ENCODE measurements at places on chromosomes 4 and X.

GRCh38 chrX:113529426-113530013 lies 688.9 kb upstream of the AMOT start:
- no peak for DNase-seq

- DNase-seq, result no peak
These were observed 67.5 kb upstream of the MND1 start for GRCh38 chr4:153276971-153277370.

- no peak for DNase-seq
These were observed 244.8 kb upstream of the PSAPL1 start for GRCh38 chr4:7679406-7680040.

- no peak for DNase-seq
These were observed 8.5 kb downstream of the RAB9B start for GRCh38 chrX:103823591-103823990.

- DNase-seq, result no peak
These were observed 2.0 kb downstream of the ANTXR2 start for GRCh38 chr4:80070880-80071603.

GRCh38 chrX:2513121-2513664 lies 12.4 kb upstream of the DHRSX start:
- no peak for DNase-seq

DNA sequence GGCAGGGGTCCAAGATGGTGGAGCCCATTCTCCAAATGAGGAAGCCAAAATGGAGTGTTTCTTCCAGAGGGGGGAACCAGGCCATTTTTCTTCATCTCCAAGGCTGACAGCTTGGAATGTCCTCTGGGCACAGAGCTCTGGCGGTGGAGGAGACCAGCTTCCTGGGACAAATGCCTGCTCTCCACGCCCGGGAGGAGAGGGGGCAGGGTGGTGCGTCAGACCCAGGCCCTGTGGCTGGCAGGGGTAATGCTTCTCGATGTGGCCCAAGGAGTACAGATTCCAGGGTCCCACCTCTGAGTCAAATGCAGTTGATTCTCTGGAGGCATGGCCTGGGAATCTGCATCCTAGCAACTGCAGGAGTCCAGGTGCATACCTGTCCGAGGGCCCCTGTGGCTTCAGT lies 44.6 kb upstream of the ADRA2C start:
- peak; percentile 31 for DNase-seq

GRCh38 chr4:42344749-42345148 lies 52.5 kb upstream of the SHISA3 start:
- no peak for DNase-seq

DNA sequence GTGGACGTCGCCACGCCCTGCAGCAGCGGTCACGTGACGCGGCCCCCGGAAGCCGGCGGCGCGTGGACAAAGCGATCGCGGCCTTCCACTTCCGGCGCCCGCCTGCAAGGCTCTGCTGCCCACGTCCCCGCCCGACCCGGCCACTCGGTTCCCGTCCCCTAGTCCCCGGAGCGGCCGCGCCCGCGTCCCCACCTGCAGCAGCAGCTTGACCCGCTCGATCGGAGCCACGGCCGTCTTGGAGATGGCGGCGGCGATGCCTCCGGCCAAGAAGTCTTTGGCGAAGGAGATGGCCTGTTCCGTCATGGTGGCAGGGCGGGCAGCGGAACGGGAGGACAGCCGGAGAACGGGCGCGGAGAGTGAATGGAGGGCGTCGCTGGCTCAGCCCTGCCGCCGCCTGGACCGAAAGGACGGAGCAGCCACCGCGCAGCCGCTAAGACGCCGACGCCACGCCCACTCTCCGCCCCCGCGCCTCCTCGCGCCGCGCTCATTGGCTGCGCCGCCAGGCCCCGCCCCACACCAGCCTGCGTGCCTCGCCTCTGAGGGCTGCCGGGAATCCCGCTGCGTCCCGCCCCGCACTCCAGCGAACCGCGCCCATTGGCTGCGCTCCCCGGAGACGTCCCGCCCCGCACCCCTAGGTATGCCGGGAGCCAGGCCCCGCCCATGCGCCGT lies at the start of gene SLC25A6:
TSS of gene SLC25A6 (minus strand) at position 407 of the 669 bp plus-strand sequence. CDS start at position 303, 104 bp downstream.
- DNase-seq, result peak; percentile 95

GRCh38 chrX:82087699-82088098 lies 885.8 kb downstream of the SH3BGRL start:
- peak; percentile 8 for DNase-seq

DNA sequence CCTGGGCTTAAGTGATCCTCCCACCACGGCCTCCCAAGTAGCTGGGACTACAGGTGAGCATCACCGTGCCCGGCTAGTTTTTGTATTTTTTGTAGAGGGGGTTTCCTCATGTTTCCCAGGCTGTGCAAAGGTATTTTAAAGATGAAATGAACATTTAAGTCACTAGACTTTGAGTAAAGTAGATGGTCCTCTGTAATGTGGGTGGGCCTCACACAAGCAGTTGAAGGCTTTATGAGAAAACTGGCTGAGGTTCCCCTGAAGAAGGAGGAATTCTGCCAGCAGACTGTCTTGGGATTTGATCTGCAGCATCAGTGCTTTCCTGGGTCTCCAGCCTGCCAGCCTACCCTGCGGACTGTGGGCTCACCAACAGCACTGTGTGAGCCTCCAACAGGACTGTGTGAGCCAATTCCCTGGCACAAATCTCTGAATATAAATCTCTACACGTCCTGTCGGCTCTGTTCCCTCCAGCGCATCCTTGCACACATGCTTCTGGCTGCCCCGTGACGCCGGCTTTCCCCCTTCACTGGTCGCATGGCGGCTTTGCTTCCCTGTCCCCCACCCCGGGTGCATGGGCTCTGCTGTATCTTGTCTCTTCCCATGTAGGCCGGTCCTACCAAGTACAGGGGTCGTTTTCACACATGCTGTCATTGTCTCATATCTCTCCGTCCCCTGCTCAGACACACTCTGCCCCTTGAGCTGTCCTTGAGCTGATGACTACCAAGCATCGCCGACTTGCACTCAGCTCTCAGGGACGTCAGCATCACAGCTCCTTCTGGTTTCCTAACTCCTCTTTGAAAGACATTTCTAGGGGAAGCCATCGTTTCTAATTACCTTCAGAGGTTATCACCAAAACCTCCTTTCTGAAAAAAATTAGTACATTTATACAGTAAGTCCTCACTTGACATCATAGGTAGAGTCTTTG lies 46.4 kb downstream of the RWDD4 start:
- no peak for DNase-seq

DNA sequence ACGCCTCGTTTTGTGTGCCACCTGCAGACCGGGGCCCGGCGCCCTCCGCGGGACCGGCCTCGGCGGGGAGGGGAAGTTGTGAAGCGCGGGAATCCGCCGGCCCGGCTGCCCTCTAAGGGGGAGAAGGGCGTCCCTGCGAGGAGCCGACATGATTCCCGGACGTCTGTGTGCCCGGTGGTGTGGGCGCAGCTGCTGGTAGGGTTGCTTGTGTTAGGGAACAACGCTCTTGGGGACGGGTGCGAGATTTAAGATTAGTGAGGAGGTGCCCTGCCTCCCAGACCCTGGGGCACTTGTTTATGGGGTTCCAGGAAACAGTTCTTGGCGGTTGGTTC lies 627 bp downstream of the CDKN2AIP start:
- DNase-seq, result no peak

- DNase-seq, result no peak
These were observed 39.9 kb upstream of the SPINK2 start for GRCh38 chr4:56861360-56861759.

- DNase-seq, result no peak
These were observed 327.0 kb upstream of the NOCT start for GRCh38 chr4:138688408-138689085.

DNA sequence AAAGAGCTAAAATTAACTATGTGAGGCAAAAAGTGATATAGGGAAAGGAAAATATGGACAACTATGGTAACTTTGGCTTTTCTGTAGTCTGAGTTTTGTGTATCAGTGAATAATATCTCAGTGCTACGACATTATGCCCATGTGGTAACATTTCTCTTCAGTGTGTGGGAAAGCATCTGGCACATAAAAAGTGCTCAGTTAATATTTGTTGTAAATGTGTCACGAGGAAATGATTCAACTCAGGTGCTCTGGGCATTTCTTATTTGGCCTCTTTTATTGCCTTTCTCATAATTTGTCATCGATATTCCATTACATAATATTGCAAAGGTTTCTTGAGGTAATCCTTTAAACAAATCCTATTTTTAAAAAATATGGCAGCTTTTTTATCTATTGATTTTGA lies 17.6 kb downstream of the OFD1 start:
- no peak for DNase-seq

GRCh38 chrX:40663880-40664630 lies 16.7 kb upstream of the CXorf38 start:
- peak; percentile 29 for DNase-seq

- DNase-seq, result no peak
These were observed 67.0 kb downstream of the DDX53 start for GRCh38 chrX:23066588-23067281.

GRCh38 chrX:153763989-153764755 lies at the start of gene PLXNB3:
TSS of gene PLXNB3 (plus strand) at chrX:153764249. CDS start at chrX:153765536, 1,287 bp downstream.
- peak; percentile 83 for DNase-seq

DNA sequence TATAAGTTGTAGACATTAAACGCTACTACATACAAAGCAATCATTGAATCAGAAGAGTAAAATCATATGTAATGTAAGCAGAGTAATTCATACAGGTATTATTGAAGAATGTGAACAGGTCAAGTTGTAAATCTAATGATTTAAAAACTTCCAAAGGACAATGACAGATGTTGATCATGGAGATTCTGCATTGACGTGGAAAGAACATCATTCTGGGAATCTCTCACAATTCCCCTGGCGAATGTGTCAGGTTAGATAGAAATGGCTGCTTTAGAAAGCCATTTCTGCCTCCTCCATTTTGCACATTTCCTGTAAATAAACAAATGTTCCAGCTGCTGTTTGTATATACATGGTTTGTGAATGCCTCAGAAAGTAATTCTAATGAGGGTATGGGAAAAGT lies 719.4 kb downstream of the ADGRL3 start:
- no peak for DNase-seq

DNA sequence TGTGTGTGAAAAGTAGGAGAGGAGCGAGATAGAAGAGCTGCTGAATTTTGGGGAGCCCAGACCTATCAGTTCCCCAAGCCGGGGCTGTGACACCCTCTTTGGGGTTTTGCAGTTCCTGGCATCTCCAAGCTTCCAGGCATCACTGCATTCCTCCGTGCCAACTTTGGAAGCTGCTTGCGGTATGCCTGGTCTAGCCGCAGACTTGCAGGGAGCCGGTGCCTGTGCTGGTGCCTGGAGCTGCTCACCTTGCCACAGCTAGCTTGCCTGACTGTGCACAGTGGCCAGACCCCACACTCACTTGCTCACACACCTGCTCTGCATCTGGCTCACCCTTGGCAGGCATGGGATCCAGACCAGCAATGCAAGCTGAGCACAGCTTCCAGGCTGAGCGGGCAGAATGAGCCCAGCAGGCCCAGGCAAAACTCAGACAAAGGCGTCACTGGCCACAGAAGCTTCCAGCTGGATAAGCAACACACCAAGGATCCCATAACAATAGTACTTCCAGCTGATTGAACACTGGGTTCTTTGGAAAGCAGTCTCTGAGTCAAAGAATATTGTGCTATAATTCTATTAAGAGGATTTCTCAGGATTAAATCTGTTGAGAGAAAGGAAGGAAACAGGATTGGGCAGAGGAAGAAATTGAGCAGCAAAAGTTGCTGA lies 390.9 kb downstream of the TEX13C start:
- no peak for DNase-seq

DNA sequence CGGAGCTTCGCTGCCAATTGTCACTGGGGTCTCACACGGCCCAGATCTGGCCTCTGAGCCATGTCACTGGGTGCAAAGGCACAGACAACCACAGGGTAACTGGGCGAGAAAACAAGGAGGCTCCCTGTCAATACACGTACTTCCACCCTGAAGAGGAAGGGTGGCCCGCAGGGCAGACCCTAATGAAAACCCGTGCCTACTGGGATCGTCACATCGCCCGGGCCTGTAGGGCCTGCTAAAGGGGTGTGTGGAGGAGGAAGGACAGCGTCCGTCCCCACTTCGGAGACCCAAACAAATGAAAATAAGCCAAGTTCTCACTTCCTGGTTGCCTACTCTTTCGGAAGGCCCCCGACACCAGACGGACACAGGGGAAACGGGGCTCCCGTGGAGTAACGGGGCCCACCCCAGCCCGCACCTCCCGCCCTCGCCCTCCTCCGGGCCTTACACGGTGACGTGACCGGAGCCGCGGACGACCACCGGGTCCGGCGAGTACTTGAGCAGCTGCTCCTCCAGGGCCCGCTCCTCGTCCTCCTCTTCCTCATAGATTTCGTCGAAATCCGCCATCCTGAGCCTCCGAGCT lies 578 bp downstream of the CHIC2 start:
- DNase-seq, result peak; percentile 51

- peak; percentile 37 for DNase-seq
These were observed 1026.9 kb upstream of the SLIT2 start for GRCh38 chr4:19224820-19225219.

- peak; percentile 16 for DNase-seq
These were observed 1849.7 kb downstream of the PCDH7 start for GRCh38 chr4:32569861-32570260.

DNA sequence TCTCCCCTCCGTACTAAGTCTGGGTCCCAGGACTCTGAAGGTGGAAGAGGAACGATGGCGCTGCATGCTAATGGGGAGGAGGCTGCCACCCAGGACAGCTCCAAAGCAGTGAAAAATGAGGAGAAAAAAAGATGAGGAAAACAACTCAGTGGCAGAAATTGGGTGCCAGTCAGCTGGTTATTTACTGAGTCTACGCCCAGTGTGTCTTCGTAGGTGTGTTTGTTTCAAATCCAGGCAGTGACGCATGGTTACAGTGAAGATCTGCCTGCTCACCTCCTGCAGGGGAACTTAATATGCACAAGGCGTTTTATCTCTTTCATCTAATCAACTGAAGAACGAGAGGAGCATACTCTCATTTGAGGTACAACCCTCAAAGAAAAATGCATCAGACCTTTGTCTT lies 70.9 kb upstream of the FBXW7 start:
- no peak for DNase-seq

GRCh38 chrX:148574237-148574973 lies 74.0 kb downstream of the AFF2 start:
- DNase-seq, result no peak

DNA sequence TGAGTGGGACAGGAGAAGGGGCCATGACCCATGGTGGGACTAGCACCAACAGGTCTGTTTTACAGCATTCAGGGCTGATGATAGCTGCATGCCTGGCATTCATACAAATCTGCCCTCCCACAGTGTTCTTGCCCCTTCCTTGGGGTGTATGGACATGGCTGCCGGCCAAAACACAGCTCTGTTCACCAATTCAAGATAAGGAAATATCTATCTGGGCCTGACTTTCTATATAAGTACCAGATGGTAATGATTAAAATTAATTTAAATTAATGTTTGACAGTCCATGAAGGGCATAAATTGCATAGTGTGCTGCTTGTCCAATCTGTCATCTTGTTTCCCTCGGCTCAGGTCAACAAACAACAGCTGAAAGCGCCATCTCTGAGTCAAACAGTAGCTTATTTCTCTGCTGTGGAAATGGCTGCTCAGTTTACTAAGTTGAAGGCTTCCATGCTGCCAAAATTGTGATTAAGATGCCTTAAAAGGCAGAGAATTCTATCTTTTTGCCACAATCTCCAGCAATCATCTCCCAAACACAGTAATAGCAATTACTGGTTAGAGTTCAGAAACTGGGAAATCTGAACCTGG lies 67.0 kb upstream of the TSPAN7 start:
- no peak for DNase-seq

Data from pons (tissue), 1 donor.